ENCODE measurements at places on chromosomes 2 and 18.

DNA sequence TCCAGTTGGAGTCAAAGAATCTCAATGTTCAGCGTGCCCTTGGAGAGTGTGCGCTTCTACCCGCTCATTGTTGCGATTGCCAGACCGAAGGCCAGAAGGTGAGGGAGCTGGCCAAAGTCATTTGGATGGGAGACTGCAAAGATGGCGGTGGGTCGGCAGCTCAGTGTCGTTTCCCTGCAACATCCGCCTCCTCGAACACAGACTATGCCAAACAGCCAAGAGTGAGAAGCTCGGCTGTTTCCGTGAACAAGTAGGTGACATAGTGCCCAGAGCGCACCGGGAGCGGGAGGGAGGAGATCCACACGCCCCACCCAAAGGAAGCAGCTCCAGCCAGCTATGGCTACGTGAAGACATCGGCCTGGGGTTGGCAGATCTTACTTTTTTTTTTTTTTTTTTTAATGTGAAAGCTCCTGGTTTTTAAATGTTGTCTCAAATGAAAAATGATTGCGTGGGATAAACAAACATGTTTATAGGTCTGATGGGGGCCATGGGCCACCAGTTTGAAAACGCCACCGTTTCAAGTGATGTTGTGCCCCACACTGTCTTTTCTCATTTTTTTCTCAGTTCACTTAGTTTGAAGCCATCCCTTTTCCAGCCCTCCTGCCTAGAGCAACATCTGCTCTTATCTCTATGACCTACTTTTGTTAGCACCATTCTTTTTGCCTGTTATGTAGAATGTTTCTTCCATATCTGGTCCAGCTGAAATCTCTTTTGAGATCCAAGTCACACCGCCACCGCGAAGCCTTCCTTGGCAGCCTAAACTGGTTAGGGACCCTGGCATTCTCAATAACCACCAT, 682.4 kb downstream of the RNF144A start:
- no peak for DNase-seq

GRCh38 chr2:32732912-32733472, 105.1 kb downstream of the TTC27 start:
- no peak for DNase-seq

DNA sequence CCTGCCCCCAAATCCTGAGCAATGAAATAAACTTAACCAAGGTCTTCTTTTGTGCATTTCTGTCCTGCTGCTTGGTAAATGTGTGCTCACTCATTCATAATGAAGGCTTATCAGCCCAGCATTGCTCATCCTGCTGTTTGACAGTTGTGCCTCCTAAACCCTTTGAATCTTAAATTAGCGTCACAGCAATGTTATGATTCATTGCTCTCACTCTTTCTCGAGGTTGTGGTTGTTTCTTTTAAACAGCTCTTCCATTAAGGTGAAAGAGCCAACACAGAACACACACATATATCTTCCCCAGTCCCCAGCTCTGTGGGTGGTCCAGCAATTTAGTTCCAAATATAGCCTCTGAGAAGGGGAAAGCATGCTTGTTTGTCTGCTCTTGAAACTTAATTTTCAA, 84.0 kb downstream of the EVA1A start:
- peak; percentile 65 for DNase-seq

DNA sequence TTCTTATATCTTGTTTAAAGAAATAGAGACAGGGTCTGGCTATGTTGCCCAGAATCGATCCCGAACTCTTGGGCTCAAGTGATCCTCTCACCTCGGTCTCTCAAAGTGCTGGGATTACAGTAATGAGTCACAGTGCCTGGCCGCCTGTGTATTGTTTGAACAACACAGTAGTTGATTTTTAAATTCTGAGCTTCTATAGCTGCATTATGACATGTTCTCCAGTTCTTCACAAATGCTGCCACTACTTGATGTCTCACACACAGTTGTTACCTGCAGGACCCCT, 7.7 kb upstream of the RHOB start:
- peak; percentile 86 for DNase-seq

DNA sequence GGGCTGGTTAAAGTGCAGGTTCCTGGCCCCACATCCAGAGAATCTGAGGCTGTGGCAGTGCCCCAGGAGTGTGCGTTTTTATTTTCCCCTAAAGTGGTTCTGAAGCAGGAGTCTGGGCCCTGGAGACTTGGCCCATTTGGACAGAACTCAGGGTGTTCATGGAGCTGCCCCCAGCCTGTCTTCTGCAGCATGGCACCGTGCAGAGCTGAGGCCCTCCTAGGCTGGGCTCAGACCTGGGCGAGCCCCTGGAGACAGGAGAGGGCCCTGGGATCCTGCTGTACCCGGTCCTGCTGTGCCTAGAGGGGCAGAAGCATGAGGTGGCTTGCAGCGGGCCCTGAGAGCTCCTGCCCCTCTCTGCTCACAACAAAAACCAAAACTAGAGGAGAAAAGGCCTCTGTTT, 58.8 kb upstream of the B3GNT7 start:
- no peak for DNase-seq

GRCh38 chr18:7273301-7273921, 42.5 kb downstream of the LRRC30 start:
- peak; percentile 25 for DNase-seq

GRCh38 chr18:76399613-76400391, 95.2 kb downstream of the ZNF516 start:
- DNase-seq: no peak

DNA sequence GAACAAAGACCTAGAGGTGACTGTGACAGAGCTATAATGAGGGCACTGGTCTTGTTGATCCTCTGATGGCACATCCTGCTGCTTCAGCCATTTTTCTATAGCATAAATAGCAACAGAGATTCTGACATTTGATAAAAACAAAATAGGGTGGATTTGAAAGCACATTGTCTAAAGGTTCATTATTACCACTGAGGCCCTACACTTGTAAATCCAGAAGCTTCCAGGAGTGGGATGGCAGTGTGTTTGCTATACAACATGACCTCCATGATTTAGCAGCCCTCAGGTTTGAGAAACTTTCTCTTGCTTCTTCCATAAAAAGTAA, 93.2 kb upstream of the CD302 start:
- no peak for DNase-seq

DNA sequence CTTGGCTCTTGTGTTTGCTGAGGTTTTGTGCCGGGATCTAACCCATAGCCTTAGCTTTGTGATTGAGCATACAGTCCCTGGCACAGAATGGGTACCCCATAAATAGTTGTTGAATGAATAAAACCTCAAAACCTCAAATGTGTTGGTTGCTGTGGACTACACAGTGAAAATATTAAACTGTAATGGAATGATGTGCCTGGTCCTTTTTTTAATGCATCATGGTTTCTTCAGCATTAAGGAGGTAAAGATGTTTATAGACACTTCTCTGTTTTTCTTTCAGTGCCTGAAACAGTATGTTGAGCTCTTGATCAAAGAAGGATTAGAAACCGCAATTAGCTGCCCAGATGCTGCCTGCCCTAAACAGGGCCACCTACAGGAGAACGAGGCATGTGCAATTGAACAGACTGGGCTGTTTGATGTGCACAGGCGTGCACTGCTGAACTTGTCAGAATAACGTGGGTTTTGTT, 97.0 kb downstream of the RNF144A start:
- DNase-seq: no peak

DNA sequence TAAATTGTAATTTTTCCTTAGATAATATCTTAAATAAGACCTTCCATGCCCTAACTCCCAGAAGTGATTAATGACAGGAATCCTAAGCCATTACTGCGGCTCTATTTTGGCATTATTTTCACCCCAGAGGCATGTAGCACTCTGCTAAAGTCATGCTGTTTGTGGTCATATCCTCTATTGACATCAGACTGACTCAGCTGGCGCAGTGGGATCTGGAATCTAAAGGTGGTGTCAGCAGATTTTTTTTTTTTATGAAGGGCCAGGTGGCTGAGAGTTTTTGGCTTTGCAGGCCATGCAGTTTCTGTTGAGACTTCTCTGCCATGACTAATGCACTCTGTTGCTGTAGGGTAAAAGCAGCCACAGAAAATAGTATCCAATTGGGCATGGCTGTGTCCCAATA, 64.1 kb upstream of the ACVR1C start:
- DNase-seq: peak; percentile 99

DNA sequence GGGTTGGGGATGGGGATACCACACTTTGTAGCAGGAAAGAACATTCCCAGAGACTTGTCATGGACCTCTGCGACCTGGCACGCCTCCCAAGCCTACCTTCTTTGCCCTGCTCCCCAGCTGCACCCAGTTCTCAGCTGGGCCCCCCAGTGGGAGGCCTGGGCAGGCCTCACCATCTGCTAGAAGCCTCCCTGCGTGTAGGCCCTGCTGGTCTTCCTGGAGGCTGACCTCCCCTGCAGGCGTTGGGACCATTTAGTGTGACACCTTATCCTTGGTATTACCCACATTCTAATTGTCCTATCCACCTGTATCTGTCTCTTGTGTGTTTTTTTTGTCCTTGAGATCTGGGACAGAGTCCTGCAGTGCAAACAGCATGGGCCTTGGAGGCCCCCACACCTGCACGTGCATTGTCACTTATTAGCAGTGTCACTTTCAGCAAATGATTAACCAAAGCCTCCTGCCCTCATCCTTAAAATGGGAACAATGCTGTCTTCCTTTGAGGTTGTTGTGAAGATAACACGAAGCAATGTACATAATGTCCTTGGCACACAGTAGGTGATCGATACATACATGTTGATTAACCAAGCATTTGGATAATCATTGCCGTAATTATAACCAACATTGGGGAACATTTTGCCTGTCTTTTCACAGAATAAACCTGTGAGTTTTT, 77.2 kb downstream of the LIPG start:
- DNase-seq: no peak

- DNase-seq: no peak
Observed at GRCh38 chr2:8115456-8115855, 566.4 kb upstream of the ID2 start.

- no peak for DNase-seq
Observed at GRCh38 chr2:33160191-33160590, 213.4 kb downstream of the LTBP1 start.

GRCh38 chr2:141021109-141021508, 1109.7 kb downstream of the LRP1B start:
- peak; percentile 95 for DNase-seq

- DNase-seq: no peak
Observed at GRCh38 chr2:237320801-237321560, 93.0 kb downstream of the COL6A3 start.

GRCh38 chr2:204796581-204796980, 251.3 kb downstream of the PARD3B start:
- DNase-seq: no peak

GRCh38 chr2:24830351-24830750, 37.1 kb downstream of the CENPO start:
- peak; percentile 7 for DNase-seq

GRCh38 chr2:33673937-33674336, 74.8 kb upstream of the FAM98A start:
- DNase-seq: peak; percentile 17

- DNase-seq: peak; percentile 38
Observed at GRCh38 chr2:75632091-75632701, 14.4 kb upstream of the MRPL19 start.

GRCh38 chr2:10550206-10551001, 102.3 kb upstream of the ODC1 start:
- DNase-seq: no peak

GRCh38 chr2:101983486-101983885, 8.3 kb upstream of the IL1R2 start:
- peak; percentile 82 for DNase-seq

- DNase-seq: no peak
Observed at GRCh38 chr2:219247678-219248642, 2.7 kb downstream of the STK16 start.

- peak; percentile 88 for DNase-seq
Observed at GRCh38 chr18:63736876-63737275, 34.1 kb downstream of the SERPINB11 start.

DNA sequence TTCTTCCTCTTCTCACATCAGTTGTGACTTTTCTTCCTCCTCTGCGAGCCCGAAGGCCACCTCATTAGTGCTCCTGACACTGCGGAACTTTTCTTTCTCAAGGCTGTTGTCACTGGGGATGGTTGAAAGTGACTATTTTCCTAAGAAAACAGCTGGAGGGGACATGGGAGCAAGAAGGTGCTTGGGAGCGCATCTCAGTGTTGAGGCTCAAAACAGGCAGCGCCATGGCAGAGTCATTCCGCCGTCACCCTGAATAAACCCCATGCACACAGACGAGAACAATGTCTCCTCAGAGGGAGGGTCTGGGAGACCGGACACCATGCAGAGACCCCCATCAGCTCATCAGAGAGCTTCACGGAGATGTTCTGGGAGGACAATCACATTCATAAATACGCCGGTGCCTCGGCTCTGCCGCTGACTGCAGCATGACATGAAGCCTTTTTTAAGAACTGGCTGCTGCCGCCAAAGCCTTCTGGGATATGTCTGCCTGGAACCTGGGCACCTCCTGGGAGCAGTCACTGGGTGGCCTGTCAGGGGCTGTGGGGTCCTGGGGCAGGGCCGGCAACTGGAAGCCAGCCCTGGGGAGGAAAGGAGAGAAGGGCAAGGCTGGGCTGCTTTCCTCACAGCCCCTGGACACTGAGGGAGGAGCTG, 19.2 kb downstream of the ATOH8 start:
- no peak for DNase-seq

DNA sequence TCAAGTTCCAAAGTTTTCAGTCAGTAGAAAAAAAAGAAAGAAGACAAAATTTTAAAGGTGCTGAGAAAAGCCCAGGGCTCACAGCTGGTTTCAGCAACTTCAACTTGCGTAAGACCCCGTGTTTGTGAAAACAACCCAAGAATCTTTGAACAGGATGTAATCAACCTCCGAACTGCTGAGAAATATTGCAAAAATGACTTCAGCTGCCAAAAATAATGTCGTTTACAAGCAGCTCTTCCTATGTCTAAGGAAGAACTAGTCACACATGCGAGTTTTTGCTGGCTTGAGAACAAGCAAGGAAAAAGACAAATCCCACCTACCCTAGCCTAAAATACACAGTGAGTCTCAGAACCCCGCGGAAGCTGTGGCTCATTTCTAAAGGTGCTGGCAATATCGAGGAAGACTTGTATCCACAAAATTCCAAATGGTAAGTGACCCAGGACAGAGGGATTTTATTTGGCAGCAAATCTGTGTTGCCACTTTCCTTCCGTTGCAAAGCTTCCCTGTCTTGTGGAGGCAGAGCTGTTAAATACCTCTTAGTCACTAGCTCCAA, 59.8 kb upstream of the SLC8A1 start:
- no peak for DNase-seq

DNA sequence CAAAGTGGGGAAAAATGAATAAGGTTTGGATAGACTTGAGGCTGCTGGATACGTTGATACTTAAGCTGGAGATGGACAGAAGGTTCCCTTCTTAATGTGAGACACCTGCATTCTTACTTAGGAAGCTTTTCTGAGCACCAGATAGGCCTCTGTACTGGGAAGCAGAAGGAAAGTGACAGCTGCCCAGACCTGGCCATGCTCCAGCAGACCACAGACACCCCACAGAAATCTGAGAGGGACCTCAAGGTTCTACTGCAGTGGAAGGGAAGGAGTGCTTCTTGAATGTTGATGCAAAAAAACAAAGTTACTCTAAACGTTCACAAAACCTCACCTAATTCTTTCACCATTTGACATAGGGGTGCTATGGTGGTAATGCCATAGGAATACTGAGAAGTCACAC, 642.1 kb upstream of the ID2 start:
- no peak for DNase-seq

DNA sequence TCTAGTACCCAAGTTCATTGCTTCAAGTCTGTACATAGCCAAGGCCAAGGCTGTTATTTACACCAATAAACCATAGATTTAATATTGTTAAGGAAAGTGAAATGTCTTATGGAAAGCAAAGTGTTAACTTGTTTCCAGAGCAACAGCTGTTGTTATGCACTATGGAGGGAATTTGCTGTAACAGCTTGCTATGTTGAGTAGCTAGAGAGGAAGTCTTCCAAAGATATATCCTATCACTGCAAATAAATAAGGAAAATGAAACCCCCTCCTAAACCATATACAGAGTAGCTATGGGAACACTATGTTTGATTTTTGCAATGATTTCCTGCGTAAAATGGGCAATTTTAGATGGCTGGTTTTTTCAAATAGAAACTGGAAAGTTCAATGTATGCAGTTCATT, 21.1 kb downstream of the TMEM182 start:
- no peak for DNase-seq
